ENCODE measurements at places on chromosomes 6 and 20. TPM values are rescaled to one million over a fixed set of nuclear protein-coding genes. Genes with fewer than 3 reads are reported as not detected.

DNA sequence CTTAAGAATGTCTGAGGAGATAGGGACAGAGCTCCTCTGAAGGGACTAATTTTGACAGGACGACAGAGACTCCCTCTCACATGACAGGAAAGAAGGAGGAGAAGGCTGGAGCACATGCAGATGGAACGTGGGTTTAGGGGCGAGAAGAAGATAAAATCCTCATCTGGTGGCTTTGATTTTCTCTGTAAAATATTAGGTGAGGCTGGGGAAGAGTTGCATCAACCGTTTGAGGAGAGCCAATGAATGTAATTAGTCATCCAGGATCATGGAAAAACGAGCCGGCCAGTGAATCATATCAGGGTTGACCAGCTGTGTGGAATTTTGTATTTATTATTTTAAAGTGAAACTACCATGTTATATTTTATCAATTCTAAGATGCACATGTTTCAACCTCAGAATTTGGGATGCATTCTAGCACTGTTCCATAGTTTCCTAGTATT lies 46.9 kb upstream of the ADGRF4 start:
- H3K4me1 ChIP-seq, result no peaks in the 10 kb centered on the region
- no peaks in the 10 kb centered on the region for H3K36me3 ChIP-seq
- H3K27me3 ChIP-seq, result no peaks in the 10 kb centered on the region
- H3K27ac ChIP-seq, result no peak overlapping the region
- H3K4me3 ChIP-seq, result no peak overlapping the region

GRCh38 chr6:108589244-108589791 lies 28.6 kb downstream of the FOXO3 start:
- DNase-seq, result no peak
- H3K36me3 ChIP-seq, result peaks cover 5% of the 10 kb centered on the region
- peaks cover 57% of the 10 kb centered on the region for H3K4me1 ChIP-seq
- no peak overlapping the region for H3K4me3 ChIP-seq
- H3K27ac ChIP-seq, result peak overlapping the region; percentile 48
- no peaks in the 10 kb centered on the region for H3K27me3 ChIP-seq

DNA sequence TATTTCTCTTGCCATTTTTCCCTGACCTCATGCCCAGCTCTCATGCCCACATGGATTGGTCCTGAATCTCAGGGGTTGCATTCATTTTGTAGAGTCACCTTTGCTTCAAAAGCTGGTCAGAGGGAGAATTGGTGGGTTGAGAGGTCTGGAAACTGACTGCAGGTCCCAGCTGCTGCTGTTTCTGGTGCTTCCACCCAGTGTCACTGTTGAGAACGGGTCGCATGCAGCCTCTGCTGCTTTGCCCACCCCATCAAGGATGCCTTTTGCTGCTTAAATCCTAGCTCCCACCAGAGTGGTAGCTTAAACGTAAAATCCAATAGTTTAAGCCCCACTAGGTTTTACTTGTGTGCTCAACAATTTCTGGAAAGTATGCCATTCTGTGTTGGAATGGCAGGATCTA lies 211.4 kb upstream of the TSHZ2 start:
- no peaks in the 10 kb centered on the region for H3K36me3 ChIP-seq
- H3K27me3 ChIP-seq, result peaks cover 3% of the 10 kb centered on the region
- H3K27ac ChIP-seq, result no peak overlapping the region
- no peak overlapping the region for H3K4me3 ChIP-seq

GRCh38 chr6:166341464-166341863 lies 881 bp downstream of the SFT2D1 start:
- peak overlapping the region; percentile 87 for H3K4me3 ChIP-seq
- H3K36me3 ChIP-seq, result peaks cover 5% of the 10 kb centered on the region
- no peak for DNase-seq
- peaks cover 11% of the 10 kb centered on the region for H3K4me1 ChIP-seq
- no peaks in the 10 kb centered on the region for H3K27me3 ChIP-seq

GRCh38 chr6:150314230-150315188 lies 54.3 kb upstream of the IYD start:
- H3K27ac ChIP-seq, result no peak overlapping the region
- no peaks in the 10 kb centered on the region for H3K36me3 ChIP-seq
- no peak overlapping the region for H3K4me3 ChIP-seq
- no peak for DNase-seq

- peak overlapping the region; percentile 53 for H3K4me3 ChIP-seq
- H3K36me3 ChIP-seq, result peaks cover 10% of the 10 kb centered on the region
- peak; percentile 85 for DNase-seq
- H3K4me1 ChIP-seq, result peaks cover 22% of the 10 kb centered on the region
- no peaks in the 10 kb centered on the region for H3K27me3 ChIP-seq
These were observed 29.1 kb upstream of the SERPINB9 start for GRCh38 chr6:2931970-2932748.

GRCh38 chr6:104814743-104815142 lies 45.0 kb downstream of the HACE1 start:
- DNase-seq, result no peak
- H3K27ac ChIP-seq, result no peak overlapping the region
- no peak overlapping the region for H3K4me3 ChIP-seq
- peaks cover 5% of the 10 kb centered on the region for H3K4me1 ChIP-seq

DNA sequence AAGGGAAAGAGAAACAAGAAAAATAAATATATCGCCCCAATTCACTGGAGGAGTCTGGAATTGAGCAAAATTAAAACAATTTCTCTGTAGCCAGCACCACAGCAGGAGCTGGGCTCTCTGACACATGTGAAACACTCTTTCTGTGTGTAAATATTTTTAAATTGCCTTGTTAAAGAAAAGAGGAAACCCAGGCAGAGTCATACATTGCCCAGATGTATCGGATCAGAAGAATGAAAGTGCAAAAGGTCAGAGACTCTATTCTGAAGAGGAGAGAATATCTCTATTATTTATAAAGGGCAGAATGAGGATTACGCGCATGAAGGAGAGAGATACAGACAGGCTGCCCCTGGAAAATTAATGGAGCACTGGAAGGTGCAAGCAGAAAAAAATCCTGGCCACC lies 127.0 kb upstream of the MAN1A1 start:
- no peak overlapping the region for H3K27ac ChIP-seq
- no peaks in the 10 kb centered on the region for H3K4me1 ChIP-seq
- H3K27me3 ChIP-seq, result no peaks in the 10 kb centered on the region
- no peak overlapping the region for H3K4me3 ChIP-seq
- H3K36me3 ChIP-seq, result no peaks in the 10 kb centered on the region

DNA sequence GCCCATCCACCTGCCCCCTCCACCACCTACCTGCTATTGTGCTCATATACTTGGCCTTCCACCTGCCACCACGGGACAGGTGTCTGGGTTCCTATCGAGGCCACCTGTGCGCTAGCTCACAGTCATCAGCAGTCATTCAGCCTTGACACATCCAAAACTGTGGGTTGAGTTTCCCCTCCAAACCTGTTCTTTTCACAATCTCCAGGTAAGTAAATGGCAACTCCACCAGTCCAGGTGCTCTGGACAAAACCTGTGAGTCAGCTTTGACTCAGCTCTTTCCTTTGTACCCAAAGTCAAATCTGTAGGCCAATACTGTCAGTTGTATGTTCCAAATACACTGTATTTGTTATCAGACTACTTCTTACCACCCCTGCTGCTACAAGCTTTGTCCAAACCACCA lies 52.6 kb downstream of the SPTLC3 start:
- no peak overlapping the region for H3K4me3 ChIP-seq
- no peaks in the 10 kb centered on the region for H3K4me1 ChIP-seq
- no peaks in the 10 kb centered on the region for H3K27me3 ChIP-seq
- no peaks in the 10 kb centered on the region for H3K36me3 ChIP-seq
- H3K27ac ChIP-seq, result no peak overlapping the region

DNA sequence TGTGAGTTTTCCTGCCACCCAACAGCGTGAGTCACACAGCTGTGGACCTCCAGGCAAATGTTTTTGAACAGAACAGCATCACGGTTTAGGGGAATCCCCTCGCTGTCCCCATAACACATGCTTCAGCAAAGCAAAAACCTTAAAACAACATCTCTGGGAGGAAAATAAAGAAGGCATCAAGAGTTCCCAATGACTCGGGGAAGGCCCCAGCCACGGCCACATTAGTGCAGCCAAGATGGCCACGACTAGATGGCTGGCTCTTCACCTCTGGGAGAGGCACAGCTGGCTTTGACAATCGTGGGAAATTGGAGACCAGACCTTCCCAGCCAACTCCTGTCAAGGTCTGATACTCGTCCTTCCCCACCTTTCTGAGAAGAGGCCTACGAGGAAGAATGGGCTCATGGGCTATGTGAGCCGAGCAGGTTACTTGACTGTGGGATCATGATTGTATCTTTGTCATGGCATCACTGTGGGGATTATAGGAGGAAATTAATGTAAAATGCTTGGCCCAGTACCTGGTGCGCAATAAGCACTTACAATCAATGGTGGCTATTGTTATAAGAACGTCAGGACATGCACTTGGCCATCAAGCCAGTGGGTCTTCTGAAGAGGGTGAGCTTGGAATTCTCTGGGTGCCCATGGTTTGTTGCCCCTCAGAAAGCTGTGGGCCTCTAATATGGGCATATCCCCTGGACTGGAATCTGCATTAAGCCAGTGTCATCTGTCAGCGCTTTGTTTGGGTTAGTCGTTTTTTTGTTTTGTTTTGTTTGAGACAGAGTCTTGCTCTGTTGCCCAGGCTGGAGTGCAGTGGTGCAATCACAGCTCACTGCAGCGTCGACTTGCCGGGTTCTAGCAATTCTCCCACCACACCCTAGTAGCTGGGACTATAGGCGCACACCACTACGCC lies 43.6 kb downstream of the FGD2 start:
- DNase-seq, result peak; percentile 94
- peak overlapping the region; percentile 98 for H3K27ac ChIP-seq
- peaks cover 7% of the 10 kb centered on the region for H3K36me3 ChIP-seq
- H3K27me3 ChIP-seq, result no peaks in the 10 kb centered on the region
- H3K4me1 ChIP-seq, result peaks cover 61% of the 10 kb centered on the region
- peak overlapping the region; percentile 98 for H3K4me3 ChIP-seq

DNA sequence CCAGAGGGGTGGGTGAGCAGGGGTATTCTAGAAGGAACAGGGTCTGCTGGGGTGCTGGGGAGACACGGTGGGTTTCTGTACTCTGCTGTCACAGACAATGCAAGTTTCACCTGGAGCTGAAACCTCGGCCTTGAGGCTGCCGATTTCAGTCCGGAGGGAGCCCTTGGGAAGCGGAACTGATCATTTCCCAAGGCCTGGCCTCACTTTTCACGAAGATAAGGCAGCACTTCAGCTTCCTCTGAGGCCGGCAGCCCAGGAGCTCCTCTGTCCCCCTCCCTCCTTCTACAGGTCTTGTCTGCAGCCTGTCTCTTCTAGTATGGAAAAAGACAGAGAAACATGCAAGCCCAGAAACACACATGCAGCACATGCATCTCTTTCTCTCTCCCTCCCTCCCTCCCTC lies 242.1 kb downstream of the CDC5L start:
- H3K27me3 ChIP-seq, result peaks cover 24% of the 10 kb centered on the region
- H3K4me1 ChIP-seq, result no peaks in the 10 kb centered on the region
- no peak for DNase-seq
- H3K36me3 ChIP-seq, result no peaks in the 10 kb centered on the region
- no peak overlapping the region for H3K27ac ChIP-seq
- H3K4me3 ChIP-seq, result no peak overlapping the region

DNA sequence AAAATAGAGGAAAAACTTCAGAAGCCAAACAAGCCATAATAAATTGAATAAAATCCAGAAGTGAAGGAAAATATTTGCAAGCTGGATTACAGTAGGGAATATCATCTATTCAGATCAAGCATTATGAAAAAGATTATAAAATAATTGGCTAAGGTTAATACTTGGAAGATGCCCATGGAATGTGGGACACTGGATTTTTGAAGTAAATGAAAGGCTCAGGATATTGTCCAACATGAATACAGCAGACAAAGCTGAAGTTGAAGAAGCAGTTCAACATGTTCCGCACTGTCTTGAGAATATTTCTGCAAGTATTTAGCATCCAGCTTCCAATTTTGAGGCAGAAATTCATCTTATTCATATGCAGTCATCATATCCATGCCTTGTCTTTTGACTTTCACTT lies 1278.4 kb upstream of the GJE1 start:
- H3K27ac ChIP-seq, result no peak overlapping the region
- no peak for DNase-seq
- H3K27me3 ChIP-seq, result no peaks in the 10 kb centered on the region

- DNase-seq, result no peak
- H3K4me1 ChIP-seq, result no peaks in the 10 kb centered on the region
- no peak overlapping the region for H3K4me3 ChIP-seq
- no peaks in the 10 kb centered on the region for H3K36me3 ChIP-seq
These were observed 329.0 kb upstream of the NRSN1 start for GRCh38 chr6:23797041-23797440.

DNA sequence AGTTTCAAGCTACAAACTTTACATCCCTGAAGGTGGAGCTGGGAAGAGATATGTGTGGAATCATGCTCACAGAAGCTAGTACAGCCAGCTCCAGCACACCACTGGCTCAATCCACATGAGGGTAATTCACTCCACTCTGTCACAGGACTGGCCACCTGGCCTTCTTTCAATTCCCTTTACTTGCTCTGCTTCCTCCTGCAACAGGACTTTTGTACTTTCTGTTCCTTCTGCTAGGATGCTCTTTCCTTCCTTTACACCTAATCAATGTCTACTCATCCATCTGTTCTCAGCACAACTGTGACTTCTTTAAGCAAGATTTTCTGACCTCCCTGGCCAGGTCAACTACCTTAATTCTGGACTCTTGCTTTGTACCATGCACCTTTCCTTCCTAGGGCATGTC lies 39.4 kb upstream of the MYB start:
- peaks cover 56% of the 10 kb centered on the region for H3K4me1 ChIP-seq
- H3K27me3 ChIP-seq, result no peaks in the 10 kb centered on the region
- no peak overlapping the region for H3K4me3 ChIP-seq
- no peaks in the 10 kb centered on the region for H3K36me3 ChIP-seq
- H3K27ac ChIP-seq, result no peak overlapping the region

DNA sequence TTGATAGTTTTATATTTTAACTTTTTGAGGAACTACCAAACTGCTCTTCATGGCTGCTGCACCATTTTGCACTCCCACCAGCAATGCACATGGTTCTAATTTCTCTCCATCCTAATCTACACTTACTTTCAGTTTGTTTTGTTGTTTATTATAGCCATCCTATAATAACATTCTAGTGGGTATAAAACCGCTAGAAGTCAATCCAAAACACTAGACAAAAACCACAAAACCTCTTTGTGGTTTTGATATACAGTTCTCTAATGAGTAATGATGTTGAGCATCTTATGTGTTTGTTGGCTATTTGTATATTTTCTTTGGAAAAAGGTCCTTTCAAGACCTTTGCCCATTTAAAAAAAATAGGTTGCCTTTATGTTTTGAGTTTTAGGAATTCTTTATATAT lies 5.6 kb downstream of the RPP21 start:
- H3K27me3 ChIP-seq, result peaks cover 29% of the 10 kb centered on the region
- peaks cover 4% of the 10 kb centered on the region for H3K36me3 ChIP-seq
- DNase-seq, result no peak

Gene EPHA7
- total RNA-seq, result not detected

Gene SLC17A2
- total RNA-seq, result not detected

Gene NDUFAF4
- total RNA-seq, result 67.7 TPM

Gene SLC22A7
- total RNA-seq, result not detected

Gene GPR6
- not detected for total RNA-seq

Gene CTSA
- total RNA-seq, result 55.6 TPM

Data from natural killer cell treated with Interleukin-12 subunit alpha and Interleukin-12 subunit beta and Interleukin-15 and Interleukin-18, amount 100 ng/mL, for 72 hours (primary cell).